Stimulated activated naive CD4-positive, alpha-beta T cell treated with Interleukin-2 at 50 U/mL for 16 hours (primary cell): ENCODE measurements at places on chromosomes 2 and 18.

GRCh38 chr2:172293952-172294351, 133.4 kb upstream of the ITGA6 start:
- no peak for DNase-seq

- DNase-seq, result no peak
Measured at GRCh38 chr2:154670083-154670482, 28.4 kb upstream of the KCNJ3 start.

GRCh38 chr2:128778843-128779242, 460.2 kb upstream of the HS6ST1 start:
- DNase-seq, result no peak

DNA sequence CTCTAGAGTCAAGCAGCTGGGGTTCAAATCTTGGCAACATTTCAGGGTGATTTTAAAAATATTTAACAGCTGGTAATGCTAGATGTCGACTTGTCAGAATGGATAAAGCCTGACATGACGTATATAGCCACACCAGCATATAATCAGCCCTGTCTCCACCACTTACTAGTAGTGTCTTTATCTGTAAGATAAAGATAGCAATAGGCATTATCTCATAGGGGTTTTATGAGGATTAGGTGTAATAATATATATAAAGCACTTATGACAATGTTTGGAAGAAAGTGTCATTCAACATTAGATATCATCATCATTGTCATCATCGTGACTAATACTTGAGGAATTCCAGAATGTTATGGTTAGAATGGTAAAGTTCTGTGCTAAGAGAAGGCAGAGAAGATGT, 369.0 kb upstream of the CWC22 start:
- no peak for DNase-seq

GRCh38 chr2:285531-285930, 2.4 kb downstream of the ALKAL2 start:
- no peak for DNase-seq

DNA sequence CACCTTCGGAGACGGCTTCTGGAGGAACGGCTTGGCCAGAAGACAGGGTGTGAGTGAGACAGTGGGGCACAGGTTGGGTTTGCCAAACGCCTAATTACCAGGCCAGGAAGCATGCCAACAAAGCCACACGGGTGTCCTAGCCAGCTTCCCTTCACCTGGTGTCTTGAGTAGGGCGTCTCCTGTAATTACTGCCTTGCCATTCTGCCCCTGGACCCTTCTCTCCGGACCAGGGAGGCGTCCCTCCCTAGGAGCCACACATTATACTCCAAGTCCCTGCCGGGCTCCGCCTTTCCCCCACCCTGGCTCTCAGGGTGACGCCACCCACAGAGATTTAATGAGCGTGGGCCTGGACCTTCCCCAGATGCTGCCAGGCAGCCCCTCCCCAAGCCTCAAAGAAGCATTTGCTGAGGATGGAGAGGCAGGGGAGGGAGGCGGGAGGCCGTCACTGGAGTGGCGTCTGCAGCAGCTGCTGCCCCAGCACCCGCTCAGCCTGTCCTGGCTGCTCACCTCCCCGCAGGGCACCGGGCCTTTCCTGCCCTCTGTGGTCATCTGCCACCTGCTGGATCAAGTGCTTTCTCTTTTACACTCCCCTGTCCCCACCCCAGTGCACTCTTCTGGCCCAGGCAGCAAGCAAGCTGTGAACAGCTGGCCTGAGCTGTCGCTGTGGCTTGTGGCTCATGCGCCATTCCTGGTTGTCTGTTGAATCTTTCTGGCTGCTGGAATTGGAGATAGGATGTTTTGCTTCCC, 20.7 kb downstream of the FOSL2 start:
- DNase-seq, result no peak

DNA sequence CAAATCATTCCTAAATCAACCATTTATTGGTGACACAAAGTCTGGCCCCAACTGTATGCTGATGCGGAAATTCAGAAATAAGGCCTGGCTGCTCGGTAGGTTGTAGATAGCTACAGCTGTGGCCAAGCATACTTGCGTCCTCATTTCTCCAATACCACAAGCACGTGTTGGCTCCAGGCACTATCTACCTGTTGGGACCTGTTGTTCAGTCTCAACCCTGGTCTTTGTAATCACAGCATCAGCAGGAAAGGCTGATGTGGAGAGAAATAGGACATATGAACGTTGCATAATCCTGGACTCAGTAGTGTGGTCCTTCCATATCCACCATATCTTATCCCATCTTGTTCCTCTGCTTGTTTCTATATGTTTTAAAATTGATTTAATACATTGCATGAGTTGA, 212.6 kb downstream of the PMAIP1 start:
- DNase-seq, result no peak

DNA sequence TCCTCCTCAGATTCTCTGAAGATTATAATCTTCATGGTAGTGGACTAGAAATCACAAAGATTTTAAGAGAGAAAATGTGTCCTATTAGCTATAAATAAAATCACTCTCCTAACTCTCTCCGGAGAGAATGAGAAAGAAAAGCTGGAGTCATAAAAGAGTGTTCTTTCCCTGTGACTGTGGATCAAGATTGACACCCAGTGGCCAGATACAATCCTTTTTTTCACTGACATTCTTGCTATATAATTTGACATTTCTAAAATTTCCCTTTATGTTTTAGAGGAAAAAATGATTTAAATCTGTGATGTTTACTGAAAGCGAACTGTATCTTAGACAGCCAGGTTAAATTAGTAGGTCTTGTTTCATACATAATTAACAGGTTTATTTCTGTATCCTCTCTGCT, 35.4 kb upstream of the LRP2 start:
- no peak for DNase-seq

GRCh38 chr18:74773171-74773624, 175.5 kb downstream of the ZNF407 start:
- no peak for DNase-seq

- no peak for DNase-seq
Measured at GRCh38 chr2:162125138-162125537, 26.9 kb downstream of the GCG start.

DNA sequence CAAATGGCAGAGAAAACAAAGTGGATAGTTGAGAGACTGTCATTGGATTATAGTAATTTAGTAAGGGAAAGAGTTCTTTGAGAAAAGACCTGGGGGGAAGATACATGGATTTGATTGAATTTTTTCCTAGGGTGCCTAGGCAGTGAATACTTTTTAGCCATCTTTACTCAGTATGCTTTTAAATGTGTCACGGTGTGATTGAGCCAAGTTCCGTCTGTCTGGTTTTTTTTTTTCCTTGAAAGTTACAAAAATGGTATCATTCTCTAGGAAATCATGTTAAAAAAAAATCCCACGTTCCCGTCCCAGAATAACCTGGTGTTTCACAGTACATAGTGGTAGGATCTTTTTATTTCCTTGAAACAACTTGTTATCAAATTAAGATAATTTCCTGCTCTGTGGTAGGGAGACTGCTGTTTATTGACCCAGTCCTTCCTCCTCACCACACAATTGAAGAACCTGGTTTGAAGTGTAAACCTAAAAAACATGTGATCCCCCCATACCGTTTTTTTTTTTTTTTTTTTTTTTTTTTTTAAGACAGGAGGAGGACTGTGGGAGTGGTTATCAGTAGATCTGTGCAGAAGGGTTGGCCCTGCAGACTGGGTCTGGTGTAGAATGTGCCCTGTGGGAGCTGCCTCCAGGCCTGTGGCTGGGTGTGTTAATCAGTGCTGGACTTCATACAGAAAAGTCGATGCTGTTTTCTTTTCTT, 55.1 kb downstream of the DGKD start:
- no peak for DNase-seq

DNA sequence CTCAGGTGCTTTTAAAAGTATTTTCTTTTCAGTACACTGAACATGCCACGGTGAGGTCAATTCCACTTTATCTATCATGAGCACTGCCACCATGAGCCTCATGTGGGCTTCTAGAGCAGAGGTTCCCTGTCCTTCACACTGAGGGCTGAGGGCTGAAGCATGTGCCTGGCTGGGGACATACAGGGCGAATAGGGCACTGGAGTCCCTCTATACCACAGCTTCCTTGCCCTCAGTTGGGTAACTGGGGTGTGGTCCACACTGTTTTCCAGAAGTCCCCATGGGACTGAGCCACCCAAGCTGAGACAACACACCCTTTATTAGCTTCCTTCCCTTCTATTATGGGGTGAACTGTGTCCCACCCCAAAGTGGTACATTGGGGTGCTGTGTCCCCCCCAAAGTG, 172.2 kb upstream of the ID2 start:
- DNase-seq, result no peak

GRCh38 chr2:58731488-58731869, 490.4 kb upstream of the FANCL start:
- no peak for DNase-seq

- DNase-seq, result no peak
Measured at GRCh38 chr2:54602736-54603322, 120.6 kb upstream of the EML6 start.

DNA sequence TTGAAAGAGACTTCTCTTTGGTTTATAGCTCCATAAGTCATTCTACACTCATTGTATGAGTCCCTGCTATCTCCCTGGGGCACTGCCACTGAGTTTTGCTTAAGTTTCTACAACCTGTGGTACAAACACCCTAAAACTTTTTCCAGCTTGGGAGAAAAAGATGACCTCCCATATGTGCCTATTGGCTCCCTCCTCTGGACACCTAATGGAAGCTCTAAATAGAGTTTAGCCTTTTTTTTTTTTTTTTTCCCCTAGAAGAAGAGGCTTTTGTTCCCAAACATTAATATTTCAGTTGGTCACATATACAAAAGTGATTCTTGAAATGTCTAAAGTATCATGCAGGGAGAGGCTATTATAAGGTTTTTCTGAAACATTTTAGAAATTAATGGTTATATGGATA, 547.2 kb upstream of the TMEFF2 start:
- no peak for DNase-seq

DNA sequence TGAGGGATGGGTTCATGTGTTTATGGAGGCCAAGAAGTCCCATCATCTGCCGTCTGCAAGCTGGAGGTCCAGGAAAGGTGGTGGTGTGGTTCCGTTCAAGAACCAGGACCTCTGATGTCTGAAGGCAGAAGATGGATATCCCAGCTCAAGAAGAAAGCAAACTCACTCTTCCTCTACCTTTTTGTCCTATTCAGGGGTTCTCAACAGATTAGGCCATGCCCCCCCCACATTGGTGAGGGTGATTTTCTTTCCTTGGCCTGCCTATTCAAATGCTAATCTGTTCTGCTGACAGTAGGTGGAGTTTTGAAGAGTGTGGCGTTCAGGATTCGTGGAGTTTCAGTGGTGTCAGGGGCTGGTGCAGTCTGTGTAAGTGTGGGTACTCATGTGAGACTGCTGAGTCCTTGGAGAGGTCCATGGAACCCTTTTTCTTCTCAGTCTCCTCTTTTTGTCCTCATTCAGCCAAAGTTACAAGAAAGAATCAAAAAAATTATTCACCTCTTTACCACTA, 5.9 kb downstream of the MSL3B start:
- DNase-seq, result no peak

DNA sequence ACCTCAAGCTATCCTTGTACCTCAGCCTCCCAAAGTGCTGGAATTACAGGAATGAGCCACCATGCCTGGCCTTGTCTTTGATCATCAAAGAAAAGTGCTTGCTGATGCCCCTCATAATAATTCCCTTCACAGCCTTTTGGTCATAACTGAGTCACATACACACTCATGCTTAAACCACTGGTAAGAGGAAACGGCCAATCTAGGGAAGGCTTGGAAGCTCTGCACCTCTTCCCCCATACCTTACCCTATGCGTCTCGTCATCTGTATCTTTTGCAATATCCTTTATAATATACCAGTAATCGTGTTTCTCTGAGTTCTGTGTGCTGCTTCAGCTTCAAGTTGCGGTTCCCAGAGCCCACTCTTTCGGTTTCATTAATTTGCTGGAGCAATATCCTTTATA, 4.8 kb upstream of the RNF138 start:
- no peak for DNase-seq

DNA sequence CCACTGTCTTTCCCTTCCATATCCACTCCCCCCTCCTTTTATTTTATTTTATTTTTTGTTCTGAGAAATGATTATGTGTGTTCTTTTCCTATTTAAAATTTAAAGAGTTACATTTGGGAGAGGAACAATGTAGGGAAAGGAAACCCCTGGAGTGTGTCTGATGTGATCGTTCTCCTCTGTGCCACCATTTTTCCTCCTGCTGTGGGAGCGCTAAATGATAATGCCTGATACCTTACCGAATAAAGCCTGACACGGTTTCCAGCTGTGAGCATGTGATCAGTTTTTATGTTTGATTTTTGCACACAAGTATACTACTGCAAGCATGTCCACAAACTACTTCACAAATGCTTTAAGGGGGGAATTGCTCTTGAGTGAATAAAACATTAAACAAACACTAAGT, 317.8 kb upstream of the FANCL start:
- DNase-seq, result no peak

GRCh38 chr2:176098366-176099158, 1.0 kb upstream of the HOXD12 start:
- DNase-seq, result no peak

GRCh38 chr2:185628985-185629384, 109.6 kb upstream of the FSIP2 start:
- DNase-seq, result no peak

DNA sequence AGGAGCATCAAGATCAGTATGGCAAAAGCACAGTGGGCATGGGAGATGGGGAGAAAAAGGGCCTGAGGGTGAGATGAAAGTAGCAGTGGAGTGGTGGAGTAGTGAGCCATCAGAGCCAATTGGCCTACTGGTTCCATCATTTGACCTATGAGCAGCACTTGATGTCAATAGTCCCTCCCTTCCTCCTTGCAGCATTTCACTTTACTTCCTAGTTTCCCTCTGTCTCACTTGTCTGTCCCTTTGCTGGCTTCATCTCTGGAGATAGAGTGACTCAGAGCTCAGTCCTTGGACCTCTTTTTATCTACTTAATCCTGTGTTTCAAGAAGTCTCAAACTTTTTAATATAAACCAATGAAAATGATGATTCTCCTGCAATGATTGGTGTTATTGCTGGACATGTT, 32.1 kb downstream of the FBXO48 start:
- DNase-seq, result no peak

- DNase-seq, result no peak
Measured at GRCh38 chr18:24055878-24056277, 41.3 kb downstream of the TTC39C start.
